ENCODE measurements at places on chromosomes 7 and 10. TPM values are rescaled to one million over a fixed set of nuclear protein-coding genes. Genes with fewer than 3 reads are reported as not detected.

DNA sequence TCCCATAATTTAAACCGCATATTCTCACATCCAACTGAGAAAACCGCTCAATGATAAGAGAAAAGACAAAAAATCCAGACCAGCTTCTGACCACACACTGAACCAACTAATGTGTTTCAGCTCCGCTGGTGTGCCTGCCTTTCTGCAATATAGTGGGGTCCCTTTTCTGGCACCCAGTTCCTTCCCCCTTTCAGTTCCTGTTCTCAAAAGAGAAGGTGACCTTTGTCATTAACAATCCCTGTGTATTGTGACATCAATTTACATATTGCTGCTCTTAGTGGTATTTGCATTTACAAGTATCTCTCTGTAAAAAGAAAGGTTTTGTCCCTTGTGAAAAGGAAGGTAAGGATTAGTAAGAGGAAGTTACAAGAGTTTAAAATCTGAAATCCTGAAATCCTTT, 1.4 kb downstream of the PPP1R17 start:
- no peak for DNase-seq

GRCh38 chr7:14403587-14403986, 414.1 kb upstream of the ETV1 start:
- DNase-seq, result no peak

The NXPH1 gene
- not detected for total RNA-seq

The AKR1C1 gene
- 593 TPM for total RNA-seq

The SSC4D gene
- 3.7 TPM for total RNA-seq
